ENCODE measurements at places on chromosomes 6 and 20.

DNA sequence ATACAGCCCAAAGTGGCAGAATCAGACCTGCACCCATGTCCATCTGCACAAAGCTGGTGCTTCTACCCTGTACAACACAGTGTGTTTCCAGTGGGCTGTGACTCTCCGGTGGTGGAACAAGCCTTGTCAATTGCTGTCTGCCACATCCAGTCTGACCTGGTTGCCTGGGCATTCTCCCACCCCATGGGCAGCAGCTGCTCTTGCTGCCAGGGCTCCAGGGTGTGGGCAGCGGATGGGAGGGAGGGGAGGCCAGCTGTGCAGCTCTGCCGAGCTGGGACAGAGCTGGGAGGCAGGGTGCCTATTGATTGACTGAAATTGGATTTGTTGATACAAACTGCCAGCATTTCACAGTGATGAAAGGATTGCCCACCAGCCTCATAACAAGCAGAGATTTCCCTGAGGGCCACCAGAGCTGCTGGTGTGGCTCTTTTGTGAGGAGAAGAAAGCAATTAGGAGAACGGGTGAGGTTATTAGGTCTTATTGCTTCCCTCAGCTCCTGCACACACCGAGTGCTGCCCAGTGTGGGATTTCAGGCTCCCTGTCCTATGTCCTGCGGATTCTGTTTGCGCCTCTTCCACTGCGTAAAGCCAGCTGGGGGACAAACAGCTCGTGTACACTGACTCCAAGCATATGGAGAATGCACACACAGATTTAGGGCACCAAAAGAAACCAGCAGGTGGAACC is 150.8 kb downstream of the NRN1 start:
- no peak for DNase-seq

DNA sequence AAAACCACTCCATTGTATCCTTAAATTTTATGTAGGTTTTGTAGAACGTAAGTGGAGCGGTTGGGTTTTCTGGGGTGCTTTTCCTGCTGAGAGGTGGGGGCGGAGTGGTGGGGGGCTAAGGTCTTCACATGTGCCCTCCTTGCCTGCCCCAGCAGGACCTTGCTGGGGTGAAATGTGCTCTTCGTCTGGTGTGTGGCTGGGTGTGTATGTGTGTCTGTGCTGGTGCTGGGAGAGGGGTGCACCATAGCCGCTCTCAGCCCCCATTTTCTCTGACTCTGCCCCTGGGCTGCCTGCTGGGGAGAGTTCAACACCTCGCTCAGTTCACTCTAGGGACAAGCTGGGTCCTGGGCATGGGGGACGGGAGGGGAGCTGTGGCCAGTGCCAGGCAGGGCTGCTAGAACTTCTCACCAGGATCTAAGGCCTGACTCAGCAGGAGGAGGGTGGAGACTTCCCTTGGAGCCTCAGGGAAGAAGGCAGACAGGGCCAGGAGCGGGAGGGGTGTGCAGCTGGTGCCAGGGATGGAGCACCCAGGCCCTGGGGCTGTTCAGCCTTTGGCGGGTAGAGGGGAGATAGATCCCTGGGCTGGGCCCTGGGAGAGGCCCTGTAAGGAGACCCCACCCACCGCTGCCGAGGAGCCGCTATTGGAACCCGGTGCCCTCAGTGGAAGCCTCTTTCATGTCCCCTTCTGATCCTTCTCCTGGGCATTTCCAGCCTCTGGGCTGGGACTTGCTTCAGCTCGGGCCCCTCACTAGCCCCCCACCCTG is 4.8 kb downstream of the SOX18 start:
- DNase-seq, result no peak

GRCh38 chr6:146864300-146864699 is 265.5 kb downstream of the ADGB start:
- DNase-seq, result no peak

DNA sequence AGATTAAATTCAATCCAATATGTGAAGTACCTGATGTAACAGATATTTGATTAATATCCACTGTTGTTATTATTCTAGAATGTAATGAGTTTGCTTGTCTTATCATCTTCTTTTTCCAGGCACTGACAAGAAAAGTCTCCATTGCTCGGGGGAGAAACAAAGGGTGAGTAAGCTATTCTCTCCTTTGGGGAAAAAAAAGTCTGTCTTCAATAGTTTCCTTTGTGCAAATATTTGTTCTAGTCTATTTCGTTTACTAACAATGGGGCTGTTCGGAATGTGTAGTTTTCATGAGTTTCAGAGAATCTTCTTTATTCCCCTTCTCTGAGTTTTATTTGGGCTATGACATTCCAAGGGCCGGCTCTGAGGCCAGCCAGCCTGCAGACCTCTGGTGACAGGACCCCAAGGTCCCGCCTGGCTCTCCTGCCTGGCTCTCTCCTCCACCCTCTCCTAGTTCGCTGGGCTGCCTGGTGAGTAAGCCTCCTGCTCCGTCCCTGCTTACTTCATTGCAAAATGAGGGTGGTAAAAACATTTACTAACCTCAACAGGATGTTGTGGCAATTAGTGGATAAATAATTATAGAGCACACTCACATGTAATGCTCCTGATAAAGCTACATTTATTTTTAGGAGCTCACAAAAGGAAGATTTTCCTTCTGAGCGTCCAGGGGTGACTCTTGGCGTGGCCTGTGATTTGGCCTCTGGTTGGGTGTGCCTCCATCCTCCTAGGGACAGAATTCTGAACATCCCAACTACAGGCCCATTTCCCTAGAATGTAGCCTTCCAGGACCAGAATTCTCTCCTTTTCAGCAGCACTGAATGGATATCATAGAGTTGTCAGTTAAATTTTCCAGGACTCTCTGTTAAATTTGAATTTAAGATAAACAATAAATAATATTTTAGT is 43.1 kb upstream of the SNX9 start:
- no peak for DNase-seq

- no peak for DNase-seq
Observed at GRCh38 chr20:35319871-35320197, 27.6 kb upstream of the FAM83C start.
